ENCODE measurements at places on chromosomes 7 and 10.

DNA sequence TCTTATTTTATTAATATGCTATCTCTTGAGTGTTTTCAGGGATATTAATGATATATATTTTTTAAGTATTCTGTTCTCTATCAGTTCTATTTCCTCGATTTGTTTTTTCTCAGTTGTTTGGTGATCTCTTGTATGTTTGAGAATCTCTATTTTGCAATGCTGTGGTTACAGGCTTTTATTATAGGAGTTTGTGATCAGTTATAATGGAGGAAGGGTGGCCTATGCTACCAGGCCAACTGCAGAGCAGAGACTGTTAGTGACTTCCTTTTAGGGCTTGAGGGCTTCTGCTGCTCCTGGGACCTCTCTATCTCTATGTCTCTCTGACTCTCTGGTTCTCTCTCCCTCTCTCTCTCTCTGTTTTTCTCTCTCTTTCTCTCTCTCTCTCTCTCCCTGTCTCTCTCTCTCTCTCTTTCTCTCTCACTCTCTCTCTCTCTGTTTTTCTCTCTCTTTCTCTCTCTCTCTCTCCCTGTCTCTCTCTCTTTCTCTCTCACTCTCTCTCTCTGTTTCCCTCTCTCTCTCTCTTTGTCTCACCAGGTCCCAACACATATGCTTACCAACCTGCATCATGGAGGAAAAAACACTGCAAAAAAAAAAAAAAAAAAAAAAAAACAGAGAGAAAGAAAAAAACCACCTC is 69.4 kb upstream of the CAV2 start:
- no peak for DNase-seq

GRCh38 chr10:110045772-110046171 is 38.0 kb downstream of the ADD3 start:
- DNase-seq: no peak

DNA sequence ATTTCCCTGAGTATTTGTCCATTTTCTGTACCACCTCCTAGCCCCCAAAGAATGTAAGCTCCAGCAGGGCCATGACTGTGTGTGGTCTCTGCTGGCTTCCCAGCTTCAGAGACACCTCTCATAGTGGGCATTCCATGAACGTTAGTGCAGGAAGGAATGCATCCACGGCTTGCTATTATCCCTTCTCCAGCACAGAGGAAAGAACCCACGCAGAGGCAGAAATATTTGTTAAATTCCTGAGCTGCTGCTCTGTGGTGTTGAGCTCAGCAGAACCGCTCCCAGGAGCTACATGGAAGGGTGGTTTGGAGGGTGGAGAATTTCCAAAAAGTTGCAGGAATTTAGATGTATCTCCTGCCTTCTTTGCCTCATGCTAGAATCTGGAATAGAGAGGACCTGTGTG is 275.2 kb downstream of the POU6F2 start:
- DNase-seq: no peak

- no peak for DNase-seq
Measured at GRCh38 chr10:34954142-34954541, 136.0 kb downstream of the CUL2 start.

GRCh38 chr10:132114953-132115520 is 49.3 kb downstream of the JAKMIP3 start:
- DNase-seq: no peak
